NCI-H82 (cell line): ENCODE measurements at places on chromosomes 1 and 21.

DNA sequence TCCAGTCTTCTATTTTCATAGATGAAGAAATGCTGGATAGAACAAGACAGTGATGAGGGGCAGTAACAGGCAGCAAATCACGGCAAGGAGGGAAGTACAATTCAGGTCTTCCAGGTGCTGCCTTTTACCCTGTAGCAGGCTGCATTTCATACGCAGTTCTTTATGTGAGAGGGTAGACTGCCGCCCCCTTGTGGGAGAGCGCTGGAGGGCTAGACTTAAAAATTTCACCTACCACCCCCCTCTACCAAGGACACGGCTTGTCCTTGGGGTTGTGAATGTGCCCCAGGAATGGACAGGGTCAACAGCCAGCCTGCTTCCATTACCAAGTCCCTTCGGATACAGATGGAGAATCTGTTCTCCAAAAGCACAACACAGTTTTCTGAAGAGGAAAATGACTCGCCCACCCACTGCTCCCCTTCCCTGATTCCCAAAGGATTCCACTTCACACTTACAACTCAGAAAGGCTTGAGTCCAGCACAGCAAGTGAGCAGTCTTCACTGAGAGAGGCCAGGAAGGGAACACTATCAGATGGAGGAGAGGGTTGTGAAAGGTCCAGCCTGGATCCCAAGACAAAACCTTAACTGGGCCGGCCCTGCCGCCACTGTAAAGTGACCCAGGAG, 7.4 kb downstream of the WDR77 start:
- DNase-seq, result peak; percentile 59

GRCh38 chr1:33338048-33338439, 17.1 kb upstream of the A3GALT2 start:
- DNase-seq, result peak; percentile 55

DNA sequence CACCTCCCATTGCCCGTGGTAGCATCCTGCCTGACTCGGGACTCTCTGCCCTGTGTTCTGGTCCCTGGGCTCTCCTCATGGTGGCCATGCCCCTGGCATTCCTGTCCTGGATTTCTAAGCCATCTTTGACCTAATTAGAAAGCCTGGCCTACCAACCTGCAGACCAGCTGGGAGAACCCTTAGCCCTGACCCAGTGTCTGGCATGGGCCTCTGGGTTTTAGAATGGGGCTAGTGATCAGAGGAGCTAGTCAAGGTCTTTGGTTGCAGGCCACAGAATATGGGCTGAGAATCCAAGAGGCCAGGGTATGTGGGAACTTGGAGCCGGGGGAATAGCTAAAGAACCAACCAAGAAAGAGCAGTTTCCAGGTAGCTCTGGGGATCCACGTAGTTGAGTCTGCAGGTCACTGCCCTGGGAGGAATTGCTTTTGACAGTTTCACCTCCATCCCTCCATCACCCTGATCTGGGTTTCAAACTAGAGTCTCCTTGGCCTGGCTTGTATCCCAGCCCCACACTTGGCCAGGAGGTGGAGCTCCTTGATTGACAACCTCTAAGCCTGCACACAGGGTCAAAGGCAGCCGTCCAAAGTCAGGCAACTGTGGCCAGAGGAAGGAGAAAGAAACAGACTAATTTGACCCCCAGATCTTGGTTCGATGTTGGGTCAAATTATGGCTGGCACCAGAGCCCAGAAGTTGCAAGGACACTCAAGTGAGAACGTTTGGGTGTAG, 54.7 kb upstream of the ABCG1 start:
- peak; percentile 78 for DNase-seq

- DNase-seq, result no peak
Observed at GRCh38 chr1:30713311-30713710, 10.1 kb downstream of the MATN1 start.

DNA sequence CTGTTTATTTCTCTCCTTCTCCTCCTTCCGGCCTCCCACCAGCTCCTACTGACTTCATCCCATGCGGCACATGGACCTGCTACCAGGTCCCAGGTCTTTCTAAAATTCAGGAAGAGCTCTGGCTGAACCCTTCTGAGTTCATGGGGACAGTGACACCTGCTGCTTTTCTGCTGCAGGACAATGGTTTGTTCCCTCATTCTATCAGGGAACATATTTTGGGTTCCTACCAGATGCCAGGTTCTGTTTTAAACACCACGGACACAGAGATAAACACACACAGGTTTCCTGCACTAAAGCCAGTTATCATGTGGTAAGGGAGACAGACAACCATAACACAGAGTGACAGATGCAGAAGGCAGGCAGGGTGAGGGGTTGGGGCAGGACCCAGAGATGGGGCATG, 114.0 kb upstream of the RAB4A start:
- DNase-seq, result peak; percentile 61

DNA sequence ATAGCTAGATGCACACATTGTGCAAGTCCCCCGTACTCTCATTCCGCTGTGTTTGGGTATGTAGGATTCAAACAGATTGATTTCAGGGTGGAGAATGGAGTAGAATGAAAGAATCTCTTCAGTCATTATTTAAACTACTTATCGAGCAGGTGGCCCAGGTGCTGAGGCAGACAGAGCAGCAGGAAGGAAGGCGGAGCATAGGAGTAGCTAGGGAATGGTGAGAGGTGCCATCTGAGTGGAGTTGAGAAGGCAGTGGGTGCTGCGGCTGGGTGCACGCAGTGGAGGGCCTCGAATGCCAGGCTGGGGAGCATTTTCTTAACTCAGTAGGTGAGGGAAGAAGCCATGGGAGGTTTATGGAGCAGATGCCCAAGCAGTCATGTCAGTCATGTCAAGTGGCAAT, 45.2 kb upstream of the CD101 start:
- DNase-seq, result no peak

GRCh38 chr1:167360120-167360519, 139.4 kb downstream of the POU2F1 start:
- DNase-seq, result no peak

DNA sequence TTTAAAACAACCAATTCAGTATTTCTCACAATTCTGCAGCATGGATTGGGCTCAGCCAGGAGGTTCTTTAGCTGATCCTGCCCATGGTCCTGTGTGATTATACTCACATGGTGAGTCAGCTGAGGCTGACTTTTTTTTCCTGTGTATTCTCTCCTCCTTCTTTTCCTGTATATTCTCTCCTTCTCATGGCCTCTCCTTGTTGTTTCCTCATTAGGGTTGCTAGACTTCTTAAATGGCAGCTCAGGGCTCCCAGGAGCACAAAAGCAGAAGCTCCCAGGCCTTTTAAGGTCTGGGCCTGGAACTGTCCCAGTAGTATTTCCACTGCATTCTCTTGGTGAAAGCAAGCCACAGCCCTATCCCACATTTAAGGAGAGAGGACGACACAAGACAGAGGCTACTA, 26.8 kb downstream of the VANGL1 start:
- DNase-seq, result no peak

DNA sequence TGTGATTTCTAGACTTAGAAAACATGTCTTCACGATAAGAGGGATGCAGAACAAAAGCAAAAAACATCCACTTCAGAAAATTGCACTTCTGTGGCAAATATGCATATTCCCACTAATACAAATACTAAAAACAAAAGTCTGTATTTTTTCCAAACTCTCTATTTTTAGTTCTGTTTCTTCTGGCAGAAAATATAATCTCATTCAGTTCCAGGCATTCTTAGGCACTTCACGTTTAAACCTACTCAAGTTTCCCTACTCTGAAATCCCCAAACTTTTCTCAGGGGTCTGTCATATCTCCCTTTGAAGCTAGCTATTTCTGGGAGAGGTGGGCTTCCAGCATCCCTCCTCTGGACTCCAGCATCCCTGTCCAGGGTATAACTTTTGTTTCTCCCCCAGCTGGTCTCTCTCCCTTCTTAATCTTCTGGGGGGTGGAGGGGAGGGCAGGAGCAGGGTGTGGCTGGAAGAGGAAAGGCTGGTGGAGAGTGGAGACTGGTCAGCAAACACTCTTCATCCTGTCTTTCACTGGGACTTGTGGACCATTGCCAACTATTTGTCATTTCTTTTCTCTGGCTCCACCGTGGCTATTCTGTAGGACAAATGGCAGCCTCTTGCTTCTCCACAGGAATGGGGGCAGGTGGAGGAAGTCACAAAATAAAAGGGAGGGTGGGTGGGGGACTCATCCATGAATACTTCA, 19.6 kb upstream of the NCF2 start:
- DNase-seq, result no peak

DNA sequence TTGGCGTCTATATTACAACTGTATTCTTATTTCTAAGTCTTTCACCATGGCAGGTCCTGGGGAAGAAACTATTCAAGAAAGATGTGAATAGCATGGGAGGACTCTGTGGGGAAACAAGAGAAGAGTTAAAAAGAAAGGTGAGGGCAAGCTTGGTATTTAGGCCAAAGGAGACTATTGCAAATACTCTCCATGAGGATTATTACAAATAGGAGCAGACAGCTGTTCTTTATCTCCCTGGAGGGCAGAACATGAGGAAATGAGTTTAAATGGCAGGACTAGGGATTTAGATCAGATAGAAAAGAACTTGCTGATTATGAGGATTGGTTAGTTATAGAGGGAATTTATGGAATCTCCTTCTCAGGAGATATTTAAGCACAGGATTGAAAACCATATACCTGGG, 186.8 kb downstream of the CDC7 start:
- peak; percentile 82 for DNase-seq

DNA sequence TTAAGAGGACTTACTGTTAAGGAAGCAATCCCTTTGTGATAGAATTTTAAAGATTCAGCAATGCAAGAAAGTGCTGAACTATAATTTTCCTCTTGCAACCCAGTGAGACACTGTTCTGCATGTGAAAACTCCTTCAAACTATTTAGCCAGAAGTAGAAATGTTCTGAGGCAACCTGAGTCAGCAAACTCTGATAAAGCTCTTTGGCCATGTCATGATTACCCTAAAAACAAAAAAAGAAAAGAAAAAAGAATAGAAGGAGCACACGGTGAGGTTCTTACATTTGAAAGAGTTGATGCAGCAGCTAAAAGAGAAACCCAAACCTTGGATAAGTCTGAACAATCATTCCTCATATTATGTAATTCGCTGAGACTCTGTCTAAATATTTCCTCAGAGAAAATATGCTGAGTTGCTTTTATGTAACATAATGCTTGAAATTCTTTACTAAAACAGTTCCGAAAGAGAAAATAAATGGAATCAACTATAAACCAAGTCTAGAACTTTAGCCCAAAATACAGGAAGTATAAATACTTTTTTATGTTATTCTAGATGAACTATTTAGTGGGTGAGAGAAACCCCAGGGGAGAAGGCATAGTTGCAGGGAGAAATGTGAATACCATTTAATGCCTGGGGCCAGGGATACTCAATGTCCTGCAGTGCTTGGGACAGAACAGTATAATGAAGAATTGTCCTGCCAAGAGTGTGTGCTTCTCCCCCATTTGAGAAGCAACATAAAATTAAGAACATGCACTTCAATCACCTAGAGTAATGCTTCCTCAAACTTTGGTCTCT, 60.0 kb downstream of the INTS7 start:
- DNase-seq, result no peak

DNA sequence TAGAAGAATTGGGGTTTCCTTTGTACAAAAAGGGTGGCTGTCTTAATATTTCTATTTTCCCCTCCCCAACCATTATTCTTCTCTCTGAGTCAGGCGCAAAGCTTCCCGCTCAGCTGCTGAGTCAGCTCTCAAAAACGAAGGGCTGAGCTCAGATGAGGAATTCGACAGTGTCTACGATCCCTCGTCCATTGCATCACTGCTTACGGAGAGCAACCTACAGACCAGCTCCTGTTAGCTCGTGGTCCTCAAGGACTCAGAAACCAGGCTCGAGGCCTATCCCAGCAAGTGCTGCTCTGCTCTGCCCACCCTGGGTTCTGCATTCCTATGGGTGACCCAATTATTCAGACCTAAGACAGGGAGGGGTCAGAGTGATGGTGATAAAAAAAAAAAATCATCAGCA, 3.0 kb upstream of the TUFT1 start:
- no peak for DNase-seq

DNA sequence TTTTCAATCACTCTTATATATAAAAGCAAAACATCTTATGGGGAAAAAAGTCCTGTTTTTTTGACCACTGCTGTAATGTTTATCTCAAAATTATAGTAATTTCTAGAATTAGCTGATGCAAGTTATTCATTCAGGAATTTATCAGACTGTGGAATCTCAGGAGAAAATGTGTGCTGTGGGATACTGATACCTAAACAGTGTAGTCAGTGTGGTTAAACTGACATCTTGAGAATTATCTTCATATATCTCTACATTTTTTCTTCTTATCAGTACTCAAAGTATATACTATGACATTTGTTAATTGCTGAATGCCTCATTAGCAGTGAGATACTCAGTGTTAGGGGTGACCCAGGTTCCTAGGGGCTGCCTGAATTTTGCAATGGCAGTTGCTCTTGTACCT, 839.3 kb downstream of the KCNT2 start:
- DNase-seq, result no peak

DNA sequence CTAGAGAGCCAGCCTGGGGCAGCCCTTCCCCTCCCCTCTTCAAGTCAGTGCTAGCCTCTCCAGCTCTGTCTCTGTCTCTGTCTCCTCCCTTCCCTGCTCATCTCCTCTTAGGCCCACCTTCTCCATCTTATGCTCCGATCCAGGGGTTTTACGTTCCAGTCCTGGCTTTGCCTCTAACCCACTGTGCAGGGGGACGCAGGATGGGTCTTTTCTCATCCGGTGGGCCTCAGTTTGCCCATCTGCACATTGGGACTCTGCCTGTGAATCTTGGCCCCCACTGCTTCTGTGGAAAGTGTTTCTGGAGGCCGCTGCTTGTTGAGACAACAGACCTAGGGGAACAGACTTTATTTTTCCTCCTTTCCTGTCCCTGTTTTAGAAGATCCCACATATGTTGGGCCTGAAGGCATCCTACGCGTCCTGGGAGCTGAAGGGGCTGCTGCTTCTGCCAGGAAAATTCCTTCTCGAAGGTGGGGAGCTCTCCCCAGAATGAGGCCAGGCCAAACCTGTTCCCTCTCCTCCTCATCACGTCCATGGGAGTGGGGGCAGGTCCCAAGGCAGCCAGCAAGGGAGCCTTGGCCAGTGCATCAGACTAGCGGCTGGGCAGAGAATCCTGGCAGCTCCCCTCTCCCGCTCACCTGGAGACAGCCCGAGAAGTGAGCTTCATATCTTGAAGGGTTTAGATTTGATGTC, 99.5 kb upstream of the CSF3R start:
- peak; percentile 51 for DNase-seq

GRCh38 chr1:26317146-26317545, 612 bp upstream of the CD52 start:
- DNase-seq, result no peak

- DNase-seq, result no peak
Observed at GRCh38 chr1:229067546-229067945, 203.4 kb upstream of the RAB4A start.

DNA sequence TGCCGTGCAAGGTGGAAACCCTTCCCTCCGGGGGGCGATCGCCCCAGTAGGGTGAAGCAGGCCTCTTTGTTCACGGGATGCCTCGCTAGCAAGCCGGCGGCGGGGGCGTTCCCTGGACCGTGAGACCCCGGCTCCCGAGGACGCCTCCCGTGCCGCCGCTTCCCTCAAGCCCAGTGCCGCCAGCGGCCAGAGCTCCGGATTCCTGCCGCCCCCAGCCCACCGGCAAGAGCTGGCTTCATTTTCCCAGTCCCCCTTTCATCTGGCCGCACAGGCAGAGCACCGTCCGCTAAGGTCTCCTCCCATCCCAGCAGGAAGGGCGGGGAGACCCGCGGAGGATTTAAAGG, 16.3 kb downstream of the IER5 start:
- peak; percentile 86 for DNase-seq

- DNase-seq, result no peak
Observed at GRCh38 chr21:43644609-43645008, 14.7 kb downstream of the HSF2BP start.
